ENCODE measurements at places on chromosomes 4 and X. TPM values are rescaled to one million over a fixed set of nuclear protein-coding genes. Genes with fewer than 3 reads are reported as not detected.

GRCh38 chr4:152150214-152150613 lies 385.7 kb downstream of the FBXW7 start:
- no peak overlapping the region for H3K27ac ChIP-seq
- no peaks in the 10 kb centered on the region for H3K36me3 ChIP-seq
- DNase-seq = no peak
- no peaks in the 10 kb centered on the region for H3K27me3 ChIP-seq

DNA sequence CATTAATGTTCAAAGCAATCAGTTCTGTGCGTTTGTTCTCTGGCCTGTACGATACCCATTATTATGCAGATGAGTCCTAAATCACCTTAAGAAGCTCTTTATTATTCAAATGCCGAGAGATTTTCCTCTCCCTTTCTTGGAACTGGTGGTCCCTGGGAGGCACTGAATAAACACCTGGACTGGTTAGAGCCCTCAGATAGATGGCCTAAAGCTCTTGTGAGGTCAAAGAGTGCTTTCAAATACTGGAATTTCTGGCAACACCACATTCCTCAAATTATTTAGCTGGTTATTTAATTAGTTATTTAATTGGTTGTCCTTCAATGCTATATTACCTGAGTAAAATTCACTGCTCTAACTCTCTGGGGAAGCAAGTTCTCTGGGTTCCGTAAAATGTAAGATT lies 3.0 kb downstream of the ARHGEF38 start:
- H3K36me3 ChIP-seq = no peaks in the 10 kb centered on the region
- H3K27me3 ChIP-seq = no peaks in the 10 kb centered on the region
- DNase-seq = no peak
- H3K4me1 ChIP-seq = no peaks in the 10 kb centered on the region
- no peak overlapping the region for H3K4me3 ChIP-seq

GRCh38 chr4:185880571-185880970 lies 68.6 kb upstream of the SORBS2 start:
- no peaks in the 10 kb centered on the region for H3K4me1 ChIP-seq
- H3K27ac ChIP-seq = no peak overlapping the region
- no peaks in the 10 kb centered on the region for H3K36me3 ChIP-seq
- no peak overlapping the region for H3K4me3 ChIP-seq
- no peak for DNase-seq

DNA sequence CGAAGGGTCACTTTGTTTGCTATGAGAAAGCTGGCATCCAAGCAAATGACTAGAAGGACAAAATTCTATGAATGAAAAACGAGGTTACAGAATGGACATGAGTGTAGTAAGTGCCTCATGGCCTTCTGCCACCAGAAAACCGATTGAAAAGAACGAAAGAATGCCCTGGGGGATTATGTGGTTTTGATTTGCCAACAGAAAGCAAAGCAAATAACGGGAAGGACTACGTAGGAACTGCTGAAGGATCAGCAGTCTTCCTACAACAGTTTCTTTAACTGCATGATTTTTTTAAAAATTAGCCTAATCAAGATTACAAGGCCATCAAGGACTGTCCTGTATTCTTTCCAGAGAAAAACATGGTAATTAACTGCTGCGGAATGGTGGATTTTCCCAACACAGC lies 50.6 kb downstream of the NRK start:
- H3K4me1 ChIP-seq = no peaks in the 10 kb centered on the region
- H3K36me3 ChIP-seq = no peaks in the 10 kb centered on the region
- H3K27me3 ChIP-seq = no peaks in the 10 kb centered on the region
- DNase-seq = no peak

GRCh38 chr4:123408471-123409084 lies 12.0 kb downstream of the SPRY1 start:
- no peak for DNase-seq
- no peaks in the 10 kb centered on the region for H3K27me3 ChIP-seq
- no peak overlapping the region for H3K4me3 ChIP-seq
- H3K27ac ChIP-seq = no peak overlapping the region
- no peaks in the 10 kb centered on the region for H3K36me3 ChIP-seq
- peaks cover 17% of the 10 kb centered on the region for H3K4me1 ChIP-seq

DNA sequence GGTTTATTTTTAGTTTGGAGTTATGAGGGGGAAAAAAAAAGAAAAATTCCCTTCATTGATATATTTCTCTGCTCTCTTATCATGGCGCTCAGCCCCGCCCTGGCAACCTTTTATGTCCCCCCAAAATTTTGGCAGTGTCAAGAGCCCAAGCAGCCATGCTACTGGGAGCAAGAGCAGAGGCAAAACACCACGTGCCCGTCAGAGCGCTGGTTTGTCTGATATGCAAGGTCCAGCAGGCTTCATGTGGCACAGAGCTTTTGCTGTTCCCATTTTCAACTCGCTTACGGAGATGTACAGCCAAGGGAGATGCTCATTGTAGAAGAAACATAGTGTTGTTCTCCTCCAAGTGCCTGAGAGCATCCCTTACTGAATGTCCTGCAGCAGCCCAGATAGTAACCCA lies 27.3 kb downstream of the SLITRK2 start:
- H3K27ac ChIP-seq = no peak overlapping the region
- H3K4me1 ChIP-seq = no peaks in the 10 kb centered on the region
- H3K4me3 ChIP-seq = no peak overlapping the region

JCHAIN gene
- total RNA-seq = 276 TPM

PDHA1 gene
- 232 TPM for total RNA-seq

PF4V1 gene
- not detected for total RNA-seq

MAOB gene
- not detected for total RNA-seq

All from GM12878 (cell line).